ENCODE measurements at places on chromosomes 6 and 20.

DNA sequence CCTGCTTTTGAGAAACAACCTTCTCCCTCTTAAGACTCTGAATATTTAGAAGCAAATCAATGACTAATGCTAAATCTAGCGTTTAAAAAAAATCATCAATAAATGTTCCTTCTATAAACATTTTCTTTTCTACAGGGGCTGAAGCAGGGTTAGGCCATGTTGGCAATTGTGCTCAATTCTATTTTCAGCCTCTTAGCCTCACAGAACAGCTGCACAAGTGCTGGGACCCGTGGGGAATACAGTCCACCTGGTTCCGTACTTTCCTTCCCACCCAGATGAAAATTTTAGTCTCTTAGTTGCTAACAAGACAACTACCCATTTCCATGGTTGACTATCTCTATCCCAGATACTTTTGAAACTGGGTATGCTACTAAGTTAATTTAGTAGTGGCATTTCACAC is 138.6 kb downstream of the RPS12 start:
- no peak for DNase-seq

DNA sequence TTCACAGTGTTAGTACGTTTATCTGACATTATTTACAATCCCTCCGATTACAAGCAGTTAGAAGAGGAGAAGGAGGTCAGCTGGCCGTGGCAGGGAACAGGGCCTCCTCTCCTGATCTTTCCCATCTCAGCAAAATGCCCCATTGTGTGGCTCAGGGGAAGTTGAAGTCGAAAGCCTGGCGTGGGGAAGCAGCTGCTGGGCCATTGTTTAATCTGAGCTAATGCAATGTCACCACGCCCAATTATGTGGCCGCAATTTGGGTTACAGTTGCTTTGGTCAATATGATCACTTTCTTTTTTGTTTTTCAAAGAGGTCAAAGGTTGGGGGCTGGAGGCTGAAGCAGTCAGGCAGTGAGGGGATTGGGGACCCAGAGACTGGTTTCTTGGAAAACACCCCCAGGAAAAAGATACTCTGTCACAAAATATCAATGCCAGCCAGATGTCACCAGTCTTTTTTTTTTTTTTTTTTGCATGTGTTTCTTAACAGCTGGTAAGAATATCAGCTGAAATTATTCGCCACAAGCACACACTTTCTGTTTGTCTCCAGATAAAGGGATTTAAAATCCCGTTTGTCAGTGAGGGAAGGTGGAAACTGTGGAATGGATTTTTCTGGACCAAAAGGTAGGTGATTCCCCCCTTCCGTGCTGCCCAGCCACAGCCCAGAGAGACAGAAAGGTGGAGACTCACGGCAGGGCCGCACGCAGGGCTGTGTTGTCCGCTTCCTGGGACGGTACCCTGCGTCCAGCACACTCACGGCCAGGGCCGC is 24.6 kb downstream of the DLL1 start:
- DNase-seq = no peak

DNA sequence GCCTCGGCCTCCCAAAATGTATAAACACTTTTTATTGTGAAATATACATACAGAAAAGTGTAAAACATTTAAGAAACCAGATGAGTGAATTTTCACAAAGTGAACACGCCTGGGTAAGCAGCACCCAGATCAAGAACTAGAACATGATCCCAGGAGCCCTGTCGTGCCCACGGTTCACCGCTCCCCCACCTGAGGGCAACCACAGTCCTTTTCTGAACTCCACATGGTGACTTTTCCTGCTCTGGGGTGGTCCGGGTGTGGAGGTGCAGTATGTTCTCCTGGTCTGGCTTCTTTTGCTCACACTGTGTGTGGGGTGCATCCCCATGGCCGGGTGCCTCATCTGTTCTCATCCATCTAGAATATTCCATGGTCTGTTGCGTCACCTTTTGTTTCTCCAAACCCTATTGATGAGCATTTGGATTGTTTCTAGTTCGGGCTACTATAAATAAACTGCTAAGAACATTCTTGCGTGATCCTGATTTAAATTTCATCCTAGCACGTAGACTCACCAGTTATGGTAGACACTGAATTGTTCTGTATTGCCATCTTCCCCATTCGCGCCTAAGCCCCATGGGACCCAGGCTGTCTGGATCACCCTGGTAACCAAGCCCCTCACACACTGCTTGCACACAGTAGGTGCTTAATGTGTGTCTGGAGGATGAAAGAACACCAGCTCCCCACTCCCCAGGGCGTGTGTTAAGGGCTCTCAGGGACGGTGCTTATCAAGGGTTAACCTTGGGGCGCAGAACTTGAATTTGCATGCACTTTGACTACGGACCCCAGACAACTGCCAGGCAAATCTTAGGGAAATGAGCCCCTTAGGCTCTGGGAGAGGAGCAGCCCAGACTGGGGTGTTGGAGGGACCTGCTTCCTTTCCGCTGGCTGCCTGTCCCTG is 56.2 kb downstream of the CTCFL start:
- DNase-seq = no peak

DNA sequence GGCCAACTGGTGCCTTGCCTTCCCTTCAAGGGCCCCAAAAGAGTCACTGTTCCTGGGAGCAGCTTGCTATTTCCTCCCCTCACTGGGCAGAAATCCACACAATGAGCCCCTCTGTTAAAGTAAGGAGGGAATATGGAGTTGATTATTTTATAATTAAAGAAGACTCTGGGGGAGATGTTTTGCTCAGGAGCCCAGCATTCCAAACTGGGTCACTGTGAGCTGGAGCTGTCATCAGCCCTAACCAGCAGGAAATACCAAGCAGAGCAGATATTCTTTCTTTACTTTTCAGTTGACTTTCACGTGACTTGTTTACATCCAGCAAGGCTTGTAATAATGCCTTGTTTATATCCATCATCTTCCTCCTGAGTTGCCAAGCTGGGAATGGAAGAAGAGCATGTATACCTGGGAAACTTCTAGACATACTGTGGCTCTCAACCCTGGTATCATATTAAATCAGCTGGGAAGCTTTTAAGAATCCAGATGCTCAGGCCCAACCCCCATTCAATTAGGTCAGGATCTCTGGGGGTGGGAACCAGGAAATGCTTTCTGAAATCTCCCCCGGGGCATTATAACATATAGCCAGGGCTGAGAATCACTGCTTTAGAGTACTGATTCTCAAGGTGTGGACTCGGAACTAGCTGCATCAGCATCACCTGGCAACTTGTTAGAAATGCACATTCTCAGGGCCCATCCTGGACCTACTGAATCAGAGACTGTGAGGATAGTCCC is 175.6 kb upstream of the MYLIP start:
- no peak for DNase-seq

GRCh38 chr20:63416631-63417030 is 55.5 kb upstream of the CHRNA4 start:
- DNase-seq = no peak

DNA sequence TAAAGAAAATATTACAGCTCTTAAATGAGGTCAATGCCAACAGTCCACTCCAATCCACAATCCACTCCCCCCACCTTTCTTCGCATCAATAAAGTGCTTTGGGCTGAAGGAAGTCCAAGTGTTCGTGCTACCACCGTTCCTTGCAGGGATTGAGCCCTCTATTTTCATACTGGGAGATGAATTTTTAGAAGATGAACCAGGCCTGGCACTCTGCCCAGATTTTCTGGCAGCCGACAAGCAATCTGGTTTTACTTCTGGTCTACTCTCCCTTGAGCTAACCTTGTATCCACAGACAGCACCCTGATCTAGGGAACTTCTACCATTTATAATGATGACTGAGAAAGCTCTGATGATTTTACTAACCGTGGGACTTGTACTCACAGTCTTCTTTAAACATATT is 72.3 kb downstream of the BTBD9 start:
- DNase-seq = no peak

DNA sequence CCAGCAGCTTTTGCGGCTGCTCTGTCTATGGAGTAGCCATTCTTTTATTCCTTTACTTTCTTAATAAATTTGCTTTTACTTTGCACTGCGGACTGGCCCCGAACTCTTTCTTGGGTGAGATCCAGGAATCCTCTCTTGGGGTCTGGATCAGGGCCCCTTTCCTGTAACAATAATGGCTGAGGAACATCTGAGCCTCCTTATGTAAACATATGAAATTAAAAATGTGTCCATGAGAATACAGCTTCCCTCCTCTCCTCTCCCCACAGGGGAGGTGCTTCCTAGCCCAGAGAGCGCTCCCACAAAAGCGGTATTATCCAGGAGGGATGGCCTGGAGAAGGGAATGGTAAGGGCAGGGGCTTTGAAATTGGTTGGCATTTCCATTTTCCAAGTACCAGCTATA is 81.1 kb downstream of the PSMG4 start:
- DNase-seq = no peak

- no peak for DNase-seq
Measured at GRCh38 chr20:38239441-38239840, 21.1 kb downstream of the KIAA1755 start.

DNA sequence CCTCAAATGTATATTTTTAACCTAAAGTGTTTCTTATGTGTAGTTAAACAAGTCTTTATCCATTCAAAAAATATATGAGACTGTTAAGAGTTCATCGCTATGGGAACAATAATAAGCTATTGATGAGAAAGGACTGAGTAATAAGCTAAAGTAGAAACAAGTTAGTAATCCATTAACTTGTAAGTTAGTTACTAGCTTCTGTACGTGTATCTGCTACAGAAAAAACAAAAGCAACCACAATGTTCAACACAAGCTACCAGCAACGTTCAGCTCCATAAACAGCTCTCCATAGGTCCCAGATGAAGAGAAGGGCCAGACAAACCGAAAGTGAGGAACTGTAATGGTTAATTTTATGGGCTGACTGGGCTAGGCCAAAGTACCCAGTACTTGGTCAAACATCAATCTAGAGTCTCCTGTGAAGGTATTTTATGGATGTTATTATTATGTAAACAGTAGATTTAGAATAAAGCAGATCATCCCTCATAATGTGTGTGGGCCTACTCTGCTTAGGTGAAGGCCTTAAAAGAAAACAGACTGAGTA is 33.8 kb upstream of the FAM135A start:
- no peak for DNase-seq

- DNase-seq = no peak
Measured at GRCh38 chr6:35831257-35832007, 26.3 kb downstream of the LHFPL5 start.

DNA sequence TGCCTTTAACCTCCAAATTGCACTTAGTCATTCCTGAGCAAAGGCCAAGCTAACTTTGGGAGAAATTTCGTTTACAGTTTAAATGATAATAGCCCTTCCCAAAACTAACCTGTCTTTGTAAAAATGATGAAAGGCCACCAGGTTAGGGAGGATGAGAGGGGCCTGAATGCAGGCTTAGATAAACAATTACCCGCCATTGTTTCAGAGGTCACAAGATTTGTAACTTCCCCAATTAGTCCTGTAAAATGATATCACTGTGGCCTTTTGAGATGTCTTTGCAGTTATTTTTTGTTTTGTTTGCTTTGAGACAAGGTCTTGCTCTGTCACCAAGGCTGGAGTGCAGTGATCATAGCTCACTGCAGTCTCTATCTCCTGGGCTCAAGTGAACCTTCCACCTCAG is 26.3 kb downstream of the GNL1 start:
- DNase-seq = no peak

DNA sequence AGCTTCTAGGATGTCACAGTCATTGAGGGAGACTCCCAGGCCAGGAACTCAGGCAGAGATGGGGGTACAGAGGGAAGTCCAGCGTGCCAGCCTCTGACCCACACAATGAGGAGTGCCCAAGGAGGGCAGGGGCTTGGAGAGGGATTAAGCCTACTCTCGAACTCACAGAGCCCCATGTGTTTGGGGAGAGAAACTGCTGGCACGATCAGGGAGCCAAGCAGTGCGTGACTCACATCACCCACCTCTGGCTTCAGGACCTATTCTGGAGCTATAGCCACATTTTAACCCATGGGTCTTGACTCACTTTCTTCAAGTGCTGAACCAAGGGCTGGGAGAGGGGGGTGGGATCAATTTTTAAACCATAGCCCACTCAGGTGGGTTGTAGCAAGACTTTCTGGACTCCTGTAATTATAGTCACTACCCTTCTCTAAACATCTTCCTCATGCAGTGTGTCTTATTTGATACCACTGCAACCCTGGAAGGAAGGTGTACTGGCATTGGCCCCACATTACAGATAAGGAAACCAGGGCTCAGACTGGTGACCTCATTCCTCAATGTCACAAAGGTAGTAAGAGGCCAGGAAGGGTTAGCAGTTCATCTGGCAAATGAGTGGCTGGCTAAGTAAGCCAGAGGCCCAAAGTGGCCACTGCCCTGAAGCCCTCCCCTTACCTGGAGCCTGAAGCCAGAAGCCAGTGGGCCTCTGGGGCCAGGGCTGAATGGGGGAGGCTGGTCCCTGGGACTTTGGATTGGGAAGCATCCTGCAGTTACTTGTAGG is 12.0 kb downstream of the FOXP4 start:
- DNase-seq = no peak

DNA sequence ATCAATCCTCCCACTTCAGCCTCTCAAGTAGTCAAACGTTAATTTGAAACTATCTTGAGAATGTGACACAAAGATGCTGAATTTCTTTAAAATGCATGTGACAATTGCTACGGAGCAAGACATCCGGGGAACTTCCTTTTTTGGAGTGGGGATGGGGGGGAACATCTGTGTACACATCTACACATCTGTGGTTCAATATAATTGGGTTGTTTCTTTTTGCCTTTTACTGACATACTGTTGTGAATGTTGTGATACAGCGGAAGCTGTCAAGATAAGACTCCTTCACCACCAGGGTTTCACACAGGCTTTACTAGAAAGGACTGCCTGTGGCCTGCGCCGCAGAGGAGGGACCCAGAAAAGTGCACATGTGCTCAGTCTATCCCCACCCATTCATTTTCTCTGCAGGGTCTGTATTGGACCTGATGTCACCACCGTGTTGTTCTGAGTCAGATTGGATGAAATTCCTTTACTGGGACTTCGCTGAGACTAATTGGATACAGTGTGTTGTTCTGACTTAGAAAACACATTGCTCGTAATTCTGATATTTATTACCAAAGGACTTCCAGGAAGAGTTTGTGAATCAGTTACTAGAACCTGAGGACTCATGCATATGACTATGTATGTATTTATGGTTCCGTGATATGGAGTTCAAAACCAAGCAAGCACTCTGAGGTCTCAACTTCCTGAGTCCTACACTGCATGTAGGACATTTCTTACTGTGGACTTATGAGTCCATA is 98.7 kb upstream of the SGK1 start:
- DNase-seq = no peak

- no peak for DNase-seq
Measured at GRCh38 chr6:170142559-170142958, 148.3 kb downstream of the DLL1 start.

DNA sequence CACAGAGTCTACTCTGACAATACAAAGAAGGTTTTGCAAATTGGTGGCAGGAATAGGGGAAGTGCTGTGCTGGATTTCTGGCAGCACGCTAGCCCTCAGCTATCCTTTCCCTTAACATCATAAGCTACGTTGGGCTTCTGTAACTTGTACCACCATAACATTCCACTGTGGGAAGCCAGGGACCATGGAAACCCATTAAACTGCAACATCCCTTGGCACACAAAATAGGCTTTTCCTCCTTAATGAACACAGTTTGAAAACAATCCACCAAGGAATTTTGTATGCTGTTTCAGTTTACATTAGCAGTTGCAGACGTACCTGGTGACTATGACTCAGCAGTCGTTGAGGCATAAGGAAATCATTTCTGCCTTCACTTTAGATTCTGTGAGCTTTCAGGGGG is 203.9 kb upstream of the RAB32 start:
- DNase-seq = no peak

Data from NCI-H1930 (cell line).